Left ventricle myocardium superior (tissue), 1 donor: ENCODE measurements at places on chromosomes 5 and 9.

- no peak for DNase-seq
Observed at GRCh38 chr9:78167356-78167755, 68.5 kb upstream of the CEP78 start.

DNA sequence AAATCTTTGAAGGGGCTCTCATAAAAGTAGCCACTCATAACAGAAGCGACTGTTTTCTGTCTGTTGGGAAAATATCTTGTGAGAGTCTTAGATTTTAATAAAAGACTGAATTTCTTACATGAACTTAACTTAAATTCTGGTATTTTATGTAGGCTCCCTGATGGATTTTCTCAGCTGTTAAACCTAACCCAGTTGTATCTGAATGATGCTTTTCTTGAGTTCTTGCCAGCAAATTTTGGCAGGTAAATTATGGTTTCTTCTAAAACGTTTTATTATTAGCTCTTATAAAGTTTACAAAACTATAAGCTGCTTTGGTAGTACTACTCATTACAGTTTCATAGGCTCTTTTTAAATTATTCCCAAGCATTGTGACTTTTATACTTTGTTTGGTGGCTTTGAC is 87.0 kb downstream of the ERBIN start:
- DNase-seq, result no peak

DNA sequence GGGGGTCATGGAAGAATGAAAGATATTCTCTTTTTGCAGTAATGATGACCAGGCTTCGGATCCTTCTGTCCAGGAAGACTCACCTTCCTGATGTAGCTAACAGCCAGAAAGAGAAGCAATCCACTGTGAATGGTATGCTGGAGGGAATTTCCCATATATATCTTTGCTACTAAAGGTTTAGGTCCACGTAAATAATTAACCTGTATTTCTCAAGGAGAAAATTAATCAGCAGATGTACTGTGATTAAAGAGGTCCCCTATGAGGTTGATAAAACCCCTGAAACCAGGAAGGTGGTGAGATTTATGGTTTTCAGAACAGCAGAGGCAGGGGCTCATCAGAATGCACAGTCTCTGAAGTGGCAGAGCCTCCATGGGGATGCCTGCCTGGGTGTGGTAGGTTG is 11.4 kb upstream of the RAB3C start:
- DNase-seq, result no peak

DNA sequence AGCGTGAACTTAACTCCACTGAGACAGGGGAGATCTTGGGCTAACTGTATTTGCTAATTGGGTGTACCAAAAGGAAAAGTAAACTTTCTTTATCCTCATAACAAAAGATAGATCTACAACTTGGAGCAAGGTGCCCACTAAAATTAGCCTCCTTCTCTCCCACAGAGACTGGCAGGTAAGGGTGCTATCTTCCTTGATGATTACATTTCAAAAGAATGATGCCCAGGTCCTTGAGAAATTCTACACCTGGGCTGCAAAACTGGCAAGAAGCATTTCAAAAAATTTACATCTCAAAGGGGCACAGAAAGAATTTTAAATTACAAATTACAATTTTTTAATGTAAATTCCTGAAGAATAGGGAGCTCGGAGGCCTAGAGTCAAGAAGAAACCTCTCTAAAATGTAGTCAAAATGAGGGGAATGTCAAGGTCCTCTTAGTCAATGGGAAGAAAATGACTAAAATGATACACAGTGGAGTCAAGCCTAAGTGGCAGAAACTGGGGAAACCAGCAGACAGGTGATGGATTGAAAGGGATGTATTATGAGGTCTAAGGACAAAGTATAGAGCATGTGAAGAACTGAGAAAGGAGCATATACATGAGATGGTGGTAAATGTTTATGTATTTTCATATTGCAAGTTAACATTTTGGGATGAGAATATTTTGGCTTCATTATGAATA is 348.3 kb upstream of the TUSC1 start:
- no peak for DNase-seq

GRCh38 chr5:39755452-39755851 is 330.7 kb upstream of the DAB2 start:
- no peak for DNase-seq

GRCh38 chr5:151465476-151465875 is 18.1 kb downstream of the SLC36A1 start:
- DNase-seq, result no peak

DNA sequence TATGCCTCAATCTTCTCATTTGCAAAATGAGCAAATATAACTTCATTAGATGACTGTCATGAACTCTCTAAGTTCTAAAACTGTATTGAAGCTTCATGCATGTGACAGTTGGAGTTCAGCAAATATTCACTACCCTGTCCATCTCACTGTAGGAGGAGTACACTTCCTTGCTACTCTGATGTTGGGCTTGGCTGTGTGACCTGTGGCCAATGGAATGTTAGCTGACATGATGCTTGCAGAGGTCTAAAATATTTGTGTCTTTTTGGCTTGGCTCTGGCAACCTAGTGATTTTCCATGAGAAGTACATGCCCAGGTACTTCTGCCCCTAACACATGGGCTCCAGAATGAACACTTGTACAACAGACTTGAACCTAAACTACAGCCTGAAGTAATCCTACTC is 203.1 kb upstream of the ANKH start:
- no peak for DNase-seq

DNA sequence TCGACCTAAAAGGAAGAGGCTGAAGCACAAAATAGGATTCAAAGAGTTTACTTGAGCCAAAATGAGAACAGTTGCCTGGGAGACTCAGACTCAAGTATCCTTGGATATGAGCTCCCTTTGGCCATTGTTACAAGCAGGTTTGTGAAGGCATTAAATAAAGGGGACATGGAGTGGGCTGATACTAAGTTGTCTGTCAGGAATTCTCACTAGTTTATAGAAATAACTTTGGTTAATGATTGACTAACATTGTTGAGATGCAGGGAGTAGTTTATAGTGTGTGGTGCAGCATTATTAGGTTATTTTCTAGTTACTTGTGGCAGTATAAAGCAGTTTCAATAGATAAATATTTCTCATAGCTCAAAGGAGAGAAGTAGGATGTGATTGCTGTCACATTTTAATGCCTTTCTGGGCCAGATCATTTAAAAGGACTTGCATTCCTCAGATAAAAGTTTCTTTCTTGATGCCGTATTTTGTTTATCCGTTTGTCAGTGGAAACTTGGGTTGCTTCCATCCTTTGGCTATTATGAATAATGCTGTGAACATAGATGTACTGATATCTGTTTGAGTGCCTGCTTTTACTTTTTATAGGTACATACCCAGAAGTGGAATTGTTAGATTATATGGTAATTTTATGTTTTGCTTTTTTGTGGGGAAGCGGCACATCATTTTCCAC is 9.1 kb downstream of the AP3S1 start:
- DNase-seq, result no peak

GRCh38 chr5:141789330-141789729 is 88.9 kb downstream of the PCDH1 start:
- DNase-seq, result no peak

GRCh38 chr5:111720333-111720890 is 36.6 kb downstream of the NREP start:
- no peak for DNase-seq
